T-helper 2 cell treated with Interferon-gamma antibody and Interleukin-4, amounts not matched to agents 5 μg/mL and 100 μg/mL, for 36 hours (primary cell): ENCODE measurements at places on chromosomes 4 and X.

- DNase-seq: no peak
- no peaks in the 10 kb centered on the region for H3K27me3 ChIP-seq
- peaks cover 45% of the 10 kb centered on the region for H3K36me3 ChIP-seq
Measured at GRCh38 chr4:82450966-82451755, 20.8 kb downstream of the ENOPH1 start.

- no peak for DNase-seq
- no peak overlapping the region for H3K4me3 ChIP-seq
- H3K27ac ChIP-seq: no peak overlapping the region
- H3K36me3 ChIP-seq: no peaks in the 10 kb centered on the region
- no peaks in the 10 kb centered on the region for H3K4me1 ChIP-seq
- H3K27me3 ChIP-seq: no peaks in the 10 kb centered on the region
Measured at GRCh38 chrX:112888916-112889315, 48.3 kb upstream of the AMOT start.

GRCh38 chr4:114349543-114350175, 248.9 kb upstream of the UGT8 start:
- H3K4me3 ChIP-seq: no peak overlapping the region
- no peaks in the 10 kb centered on the region for H3K4me1 ChIP-seq
- no peak overlapping the region for H3K27ac ChIP-seq
- DNase-seq: no peak
- H3K27me3 ChIP-seq: no peaks in the 10 kb centered on the region

DNA sequence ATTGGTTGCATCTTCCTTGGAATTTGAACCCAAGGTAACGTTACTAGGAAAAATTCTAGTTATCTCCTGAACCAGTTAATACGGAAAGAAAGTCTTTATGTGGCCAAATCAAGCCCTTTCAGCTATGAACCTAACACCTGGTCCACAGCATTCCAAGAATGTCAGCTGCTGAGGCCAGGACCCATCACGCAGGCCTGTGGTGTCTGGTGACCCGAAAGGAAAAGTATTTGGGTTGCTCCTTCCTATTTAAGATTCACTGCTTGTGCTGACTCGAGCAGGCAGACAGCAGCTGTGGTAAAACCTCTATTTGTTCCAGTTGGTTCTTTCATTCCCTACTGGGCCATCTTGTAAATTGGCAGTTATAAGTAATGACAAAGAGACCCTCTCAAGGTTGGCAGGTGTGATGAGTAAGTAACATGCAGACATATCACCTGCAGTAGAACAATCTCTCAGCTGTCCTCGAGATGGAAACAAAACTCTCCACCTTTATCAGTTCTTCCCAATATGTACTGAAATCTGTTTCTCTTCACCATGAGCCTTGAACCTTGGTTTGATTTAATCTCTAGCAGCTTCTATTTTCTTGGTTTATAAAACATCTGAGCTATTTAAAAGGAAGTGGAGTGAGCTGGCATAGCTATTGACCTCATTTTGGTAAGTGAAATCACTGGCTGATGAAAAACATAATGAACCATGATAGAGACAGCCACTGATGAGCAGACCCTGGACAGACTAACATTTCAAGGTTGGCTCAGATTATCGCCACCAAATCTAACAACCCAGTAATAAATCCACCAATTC, 182.1 kb upstream of the SMIM31 start:
- DNase-seq: no peak
- H3K27ac ChIP-seq: no peak overlapping the region
- H3K27me3 ChIP-seq: no peaks in the 10 kb centered on the region
- no peaks in the 10 kb centered on the region for H3K36me3 ChIP-seq

- H3K27ac ChIP-seq: no peak overlapping the region
- H3K36me3 ChIP-seq: no peaks in the 10 kb centered on the region
Measured at GRCh38 chr4:155042014-155042413, 166.4 kb upstream of the NPY2R start.

DNA sequence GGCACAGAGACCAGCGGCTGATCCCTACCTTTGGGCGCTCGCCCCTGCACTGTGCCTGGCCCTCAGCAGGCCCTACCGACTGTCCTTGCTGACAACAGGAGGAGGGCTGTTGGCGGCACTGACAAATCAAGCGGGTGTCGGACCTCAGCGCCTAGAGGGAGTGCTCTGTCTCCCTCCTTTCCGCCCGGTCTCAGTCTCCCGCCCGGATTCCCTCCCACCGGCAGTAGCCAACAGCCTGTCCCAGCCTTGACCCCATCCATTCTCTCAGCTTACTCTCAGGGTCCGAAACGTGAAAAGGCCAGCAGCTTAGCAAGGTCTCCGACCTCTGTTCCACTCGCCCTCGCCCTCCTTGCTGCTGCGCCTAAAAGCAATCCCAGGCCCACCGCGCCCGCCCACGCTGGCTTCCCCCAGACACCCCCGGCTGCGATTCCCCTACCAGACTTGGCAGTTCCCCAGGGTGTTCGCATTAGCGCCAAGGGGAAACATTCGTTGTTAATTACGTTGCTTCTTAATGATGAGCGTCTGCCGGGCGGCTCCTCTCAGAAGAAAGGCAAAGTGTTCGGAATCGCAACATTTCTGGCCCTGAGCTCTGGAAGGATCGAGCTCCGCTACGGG, 96.2 kb downstream of the SOWAHB start:
- no peak overlapping the region for H3K27ac ChIP-seq
- H3K4me3 ChIP-seq: no peak overlapping the region
- H3K4me1 ChIP-seq: no peaks in the 10 kb centered on the region
- H3K36me3 ChIP-seq: no peaks in the 10 kb centered on the region
- H3K27me3 ChIP-seq: peaks cover 14% of the 10 kb centered on the region

DNA sequence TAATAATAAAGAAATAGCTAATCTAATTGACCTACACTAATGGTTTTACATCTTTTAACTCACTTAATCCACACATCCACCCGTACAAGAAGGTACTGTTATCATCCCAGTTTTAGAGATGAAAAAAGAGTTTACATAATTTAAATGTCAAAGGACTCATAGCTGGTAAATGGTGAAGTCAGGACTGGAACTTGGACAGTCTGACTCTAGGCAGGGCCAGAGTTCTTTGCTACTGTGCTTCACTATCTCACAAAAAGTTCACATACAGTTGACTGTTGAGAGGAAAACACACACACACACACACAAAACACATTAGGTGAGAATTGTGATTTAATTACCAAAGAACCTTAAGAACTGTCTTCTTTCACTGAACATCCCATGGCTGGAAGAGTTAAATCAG, 71.2 kb upstream of the PRSS48 start:
- no peak overlapping the region for H3K27ac ChIP-seq
- no peaks in the 10 kb centered on the region for H3K36me3 ChIP-seq
- H3K27me3 ChIP-seq: peaks cover 4% of the 10 kb centered on the region
- no peak for DNase-seq
- H3K4me1 ChIP-seq: no peaks in the 10 kb centered on the region

DNA sequence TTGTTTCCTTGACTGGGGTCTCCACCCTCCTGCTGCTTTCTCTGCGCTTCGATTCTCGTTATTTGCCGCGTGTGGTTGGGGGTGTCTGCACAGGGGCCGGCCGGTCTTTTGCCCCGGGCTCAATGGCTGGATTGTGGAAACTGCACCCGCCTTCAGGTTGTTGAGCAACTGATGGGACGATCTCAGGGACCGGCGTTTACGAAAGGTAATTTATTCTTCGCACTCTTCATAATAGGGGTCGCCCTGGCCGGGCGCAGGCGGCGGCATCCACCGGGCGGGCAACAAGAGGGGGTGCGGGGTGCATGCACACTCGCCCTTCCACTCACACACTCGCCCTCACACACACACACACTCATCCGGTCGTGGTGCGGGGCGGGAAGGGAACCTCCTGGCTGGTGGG, 1.4 kb downstream of the ADGRL3 start:
- peak overlapping the region; percentile 15 for H3K27ac ChIP-seq
- H3K27me3 ChIP-seq: peaks cover 50% of the 10 kb centered on the region
- no peaks in the 10 kb centered on the region for H3K36me3 ChIP-seq
- H3K4me3 ChIP-seq: no peak overlapping the region
- no peak for DNase-seq
- H3K4me1 ChIP-seq: peaks cover 1% of the 10 kb centered on the region
